ENCODE measurements at places on chromosomes 2 and 18.
A peak's percentile ranks its signal among the peaks of the same experiment; 100 is the strongest.

DNA sequence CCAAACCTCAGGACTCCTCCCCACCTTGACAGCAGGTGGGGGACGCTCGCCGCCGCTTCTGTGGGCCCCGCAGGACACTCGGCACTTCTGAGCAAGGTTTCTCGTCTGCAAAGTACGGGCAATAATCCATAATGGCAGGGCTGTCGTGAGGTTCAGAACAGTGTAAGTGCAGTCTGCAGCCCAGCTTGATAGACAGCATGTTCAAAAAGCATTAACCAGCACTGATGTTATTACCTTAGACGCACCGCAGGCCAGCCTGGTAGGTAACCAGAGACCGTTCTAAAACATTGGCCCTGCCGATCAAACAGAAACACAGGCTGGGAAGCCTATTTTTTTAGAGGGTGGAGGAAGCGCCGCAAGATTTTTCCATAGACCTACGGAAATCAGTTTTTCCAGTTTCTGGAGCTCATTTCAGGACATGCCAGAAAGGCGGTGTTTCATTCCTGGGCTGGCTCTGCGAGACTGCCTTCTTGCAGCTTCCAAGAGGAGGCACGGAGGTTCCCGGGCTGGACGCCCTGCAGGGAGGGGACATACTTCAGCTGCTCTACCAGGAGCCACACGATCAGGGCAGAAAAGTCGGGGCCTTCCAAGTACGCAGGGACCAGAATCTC lies 148.7 kb downstream of the TPO start:
- no peak for DNase-seq

- no peak for DNase-seq
These were observed 306.6 kb downstream of the SUCLG1 start for GRCh38 chr2:84152462-84152861.

GRCh38 chr2:21924640-21925285 lies 801.0 kb downstream of the TDRD15 start:
- DNase-seq: no peak

- DNase-seq: no peak
These were observed 619.5 kb upstream of the FANCL start for GRCh38 chr2:58860586-58860985.

GRCh38 chr2:237995036-237995435 lies 28.2 kb downstream of the UBE2F start:
- DNase-seq: no peak

- no peak for DNase-seq
These were observed 20.4 kb downstream of the FMNL2 start for GRCh38 chr2:152355409-152355831.

- no peak for DNase-seq
These were observed 2112.6 kb upstream of the PIK3C3 start for GRCh38 chr18:39842366-39842914.

GRCh38 chr2:136375017-136375901 lies 257.3 kb upstream of the CXCR4 start:
- DNase-seq: no peak

- DNase-seq: no peak
These were observed 48.4 kb downstream of the LRP1B start for GRCh38 chr2:142082368-142082767.

DNA sequence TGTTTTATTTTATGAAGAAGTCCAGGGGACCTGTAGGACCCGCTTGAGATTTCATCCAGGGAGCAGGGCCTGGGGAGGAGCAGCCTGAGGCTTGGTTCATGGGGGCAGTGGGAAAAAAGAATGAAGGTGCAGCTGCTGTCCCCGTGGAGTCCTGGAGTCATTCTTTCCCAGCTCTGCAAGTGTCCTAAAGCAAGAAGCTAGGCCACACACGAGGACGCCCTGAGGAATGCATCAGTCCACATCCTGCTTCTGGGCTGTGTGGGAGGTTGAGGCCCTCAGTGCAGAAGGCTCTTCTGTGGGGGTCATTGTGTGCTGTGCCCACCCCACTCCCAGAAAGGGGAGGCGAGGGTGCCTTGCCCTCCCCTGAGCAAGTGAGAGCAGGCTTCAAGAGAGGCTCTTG lies 179.9 kb upstream of the HS6ST1 start:
- no peak for DNase-seq

GRCh38 chr2:105329561-105330495 lies at the start of gene TGFBRAP1:
TSS of gene TGFBRAP1 (minus strand) at chr2:105329735. CDS start at chr2:105308301, 21,434 bp downstream.
- peak; percentile 45 for DNase-seq

- no peak for DNase-seq
These were observed 161.1 kb downstream of the CCBE1 start for GRCh38 chr18:59536166-59536565.

DNA sequence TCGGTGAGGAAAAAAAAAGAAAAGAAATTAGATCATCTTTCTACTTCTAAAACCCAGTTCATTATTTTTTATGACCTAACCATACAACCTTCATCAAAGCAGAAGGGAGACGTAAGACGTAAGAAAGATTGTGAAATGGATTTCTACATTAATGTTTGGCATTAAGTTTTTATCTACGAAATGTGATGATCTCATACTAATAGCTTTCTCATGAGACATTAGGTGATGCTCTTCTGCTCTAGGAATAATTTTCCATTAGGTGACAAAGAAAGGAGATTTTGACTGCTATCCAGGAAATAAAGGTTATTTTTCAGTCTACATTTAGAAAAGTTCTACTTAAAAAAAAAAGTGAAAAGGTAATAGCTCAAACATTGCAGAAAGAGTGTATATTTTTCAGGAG lies 748.6 kb downstream of the ERBB4 start:
- DNase-seq: no peak

GRCh38 chr18:74226156-74226555 lies 65.6 kb downstream of the CYB5A start:
- no peak for DNase-seq

DNA sequence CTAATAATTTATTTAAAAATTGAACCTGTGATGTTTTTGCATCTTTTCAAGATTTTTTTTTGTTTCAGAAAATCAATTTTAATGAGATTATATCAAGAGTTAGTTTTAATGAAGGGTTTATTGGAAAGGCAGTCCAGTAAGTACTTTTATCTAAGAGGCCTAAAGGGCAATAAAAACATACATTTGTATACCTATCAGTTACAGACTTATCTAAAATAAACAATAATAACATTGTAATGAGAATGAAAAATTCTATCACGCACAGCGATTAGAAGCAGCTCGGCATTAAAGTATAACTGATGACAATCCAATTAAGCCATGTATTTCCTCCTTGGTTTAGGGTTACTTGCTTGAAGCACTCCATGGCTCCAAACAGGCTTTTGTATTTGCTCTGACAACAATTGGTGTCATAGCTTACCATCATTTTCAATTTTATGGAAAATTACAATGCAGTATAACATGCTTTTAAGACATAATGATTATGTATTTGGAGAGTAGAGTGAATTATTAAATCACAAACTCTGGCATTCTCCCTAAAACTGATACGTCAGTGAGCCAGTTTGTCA lies 629.4 kb downstream of the TSN start:
- DNase-seq: no peak

GRCh38 chr2:236505648-236506047 lies 64.0 kb upstream of the ACKR3 start:
- no peak for DNase-seq

DNA sequence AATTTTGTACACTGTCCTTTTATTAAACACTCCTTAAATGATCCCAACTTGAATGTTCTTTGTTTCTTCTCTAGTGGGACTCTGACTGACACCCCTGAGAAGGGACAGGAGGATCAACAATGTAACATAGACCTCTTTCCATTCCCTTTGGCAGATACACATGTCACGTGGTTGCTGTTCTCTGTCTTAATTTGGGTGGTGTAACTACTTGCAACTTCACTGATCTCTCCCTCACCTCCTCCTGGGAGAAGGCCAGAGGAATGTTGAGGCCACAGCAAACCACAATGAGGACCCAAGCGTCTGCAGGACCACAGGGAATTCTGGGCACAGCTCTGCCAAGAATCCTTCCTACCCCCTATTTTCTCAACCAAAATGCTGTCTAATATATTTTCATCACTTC lies 205.6 kb downstream of the RTP5 start:
- no peak for DNase-seq

GRCh38 chr2:35428548-35428947 lies 927.0 kb upstream of the CRIM1 start:
- DNase-seq: no peak

- no peak for DNase-seq
These were observed 79.6 kb downstream of the LBH start for GRCh38 chr2:30310955-30311354.

GRCh38 chr2:29443151-29443550 lies 327.9 kb downstream of the CLIP4 start:
- DNase-seq: no peak

- no peak for DNase-seq
These were observed 11.0 kb downstream of the FIGLA start for GRCh38 chr2:70779491-70779890.

DNA sequence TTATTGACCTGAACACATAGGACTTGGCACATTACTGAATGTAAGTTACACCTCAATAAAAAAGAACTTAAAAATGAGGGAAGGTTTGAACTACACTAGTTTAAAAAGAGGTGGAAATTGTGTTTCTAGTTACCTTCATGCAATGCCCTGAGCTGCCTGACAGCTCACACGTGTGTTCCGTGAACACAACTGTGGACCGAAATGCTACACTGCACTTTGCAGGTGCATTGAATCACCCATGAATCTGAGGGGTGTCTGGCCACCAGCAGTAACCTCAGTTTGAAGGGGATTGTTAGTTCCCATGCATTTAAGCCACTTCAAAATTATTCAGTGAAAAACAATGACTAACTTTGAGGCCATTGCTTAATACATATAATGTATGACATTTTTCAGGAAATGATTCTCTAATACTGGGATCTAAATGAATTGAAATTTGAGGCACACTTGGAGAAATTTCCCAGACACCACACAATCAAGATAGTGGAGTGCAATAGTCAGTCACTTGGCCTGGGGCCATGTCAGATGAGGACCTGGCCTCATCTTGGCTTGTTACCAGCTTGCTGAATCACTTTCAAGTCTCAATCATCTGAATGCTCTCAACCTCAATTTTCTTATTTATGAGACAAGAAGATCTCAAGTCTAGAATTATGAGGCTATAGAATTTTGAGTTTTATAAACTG lies 59.3 kb downstream of the MYL12B start:
- no peak for DNase-seq

- no peak for DNase-seq
These were observed 27.6 kb upstream of the SOCS6 start for GRCh38 chr18:70261141-70261788.

GRCh38 chr18:8793445-8794155 lies 88.2 kb downstream of the MTCL1 start:
- no peak for DNase-seq

GRCh38 chr18:39425172-39425850 lies 1859.7 kb upstream of the CELF4 start:
- no peak for DNase-seq

- no peak for DNase-seq
These were observed 32.9 kb upstream of the SLC66A3 start for GRCh38 chr2:11122380-11122779.

DNA sequence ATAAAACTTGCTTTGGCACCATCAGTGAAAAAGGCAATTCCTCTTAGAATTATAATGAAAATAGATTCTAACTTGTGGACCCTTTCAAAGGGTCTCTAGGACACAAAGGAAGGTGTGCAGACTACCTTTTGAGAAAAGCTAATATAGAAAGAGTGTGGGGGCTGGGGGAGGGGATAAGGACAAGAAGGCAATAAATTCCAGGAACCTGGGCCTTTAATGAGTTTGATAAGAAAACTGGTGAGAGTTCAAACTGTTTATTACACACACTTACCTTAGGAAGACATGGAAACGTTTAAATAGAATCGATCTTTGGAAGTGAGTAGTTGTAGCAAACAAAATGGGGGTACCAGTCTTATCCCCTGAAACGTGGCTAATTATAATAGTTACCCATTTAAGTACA lies 39.6 kb upstream of the PGAP1 start:
- DNase-seq: no peak

DNA sequence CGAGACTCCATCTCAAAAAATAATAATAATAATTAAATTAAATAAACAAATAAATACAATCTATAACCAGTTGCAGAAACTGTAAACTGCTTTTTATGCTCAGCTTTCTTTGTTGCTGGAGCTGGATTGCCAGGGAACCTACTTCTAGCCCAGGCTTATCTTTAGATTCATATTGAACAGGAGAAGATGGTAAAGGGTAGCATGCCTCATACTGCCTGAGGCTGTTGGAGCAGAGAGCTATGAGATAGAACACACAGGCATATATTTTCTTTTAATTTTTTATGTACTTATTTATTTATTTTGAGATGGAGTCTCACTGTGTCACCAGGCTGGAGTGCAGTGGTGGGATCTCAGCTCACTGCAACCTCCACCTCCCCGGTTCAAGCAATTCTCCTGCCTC lies 28.7 kb upstream of the EML4 start:
- no peak for DNase-seq

- no peak for DNase-seq
These were observed 17.6 kb downstream of the PTPRM start for GRCh38 chr18:7584646-7585275.

GRCh38 chr18:79937103-79937860 lies 14.2 kb downstream of the SLC66A2 start:
- no peak for DNase-seq

GRCh38 chr2:101740555-101740964 lies 43.1 kb downstream of the MAP4K4 start:
- no peak for DNase-seq

DNA sequence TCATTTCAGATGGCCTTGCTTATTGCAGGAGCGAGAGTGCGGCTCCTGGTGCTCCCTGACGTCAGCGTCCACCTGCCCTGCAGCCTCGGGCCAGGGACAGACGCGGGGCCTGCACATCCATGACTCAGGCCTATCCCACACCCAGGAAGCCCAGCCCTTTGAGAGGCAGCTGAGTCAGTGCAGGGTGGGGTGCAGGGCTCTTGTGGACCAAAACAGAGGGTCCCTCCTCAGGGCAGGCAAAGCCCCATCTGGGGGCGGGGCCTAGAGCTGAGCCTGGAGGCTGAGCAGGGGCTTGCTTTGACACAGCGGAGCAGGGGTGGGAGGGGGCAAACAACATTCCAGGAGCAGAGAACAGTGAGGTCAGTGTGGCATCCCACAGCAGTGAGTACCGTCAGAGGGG lies 7.7 kb upstream of the ARHGEF4 start:
- DNase-seq: no peak

GRCh38 chr18:39238981-39239660 lies 1673.5 kb upstream of the CELF4 start:
- DNase-seq: no peak

DNA sequence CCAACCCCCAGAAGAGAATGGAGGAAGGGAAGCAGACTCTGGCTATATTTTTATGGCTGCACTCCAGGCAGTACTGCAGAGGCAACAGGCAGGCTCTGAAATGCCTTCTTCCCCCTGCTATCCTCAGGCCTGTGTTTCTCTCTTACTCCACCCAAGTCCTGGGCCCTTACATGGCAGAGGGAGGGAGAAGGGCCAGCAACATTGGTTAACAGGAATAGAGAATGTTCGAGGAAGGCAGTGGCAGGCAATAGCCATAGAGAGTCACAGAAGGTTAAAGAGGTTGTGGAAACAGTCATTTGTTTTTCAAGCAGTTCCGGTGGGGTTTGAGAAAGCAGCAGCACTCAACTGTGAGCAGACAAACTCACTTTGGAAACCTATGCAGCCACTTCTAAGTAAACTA lies 15.1 kb upstream of the DARS1 start:
- no peak for DNase-seq
